ENCODE measurements at places on chromosomes 2 and 18.

GRCh38 chr2:75100801-75101151 is 98.5 kb downstream of the TACR1 start:
- no peak for DNase-seq

GRCh38 chr2:33448220-33448899 is 28.1 kb upstream of the RASGRP3 start:
- no peak for DNase-seq

DNA sequence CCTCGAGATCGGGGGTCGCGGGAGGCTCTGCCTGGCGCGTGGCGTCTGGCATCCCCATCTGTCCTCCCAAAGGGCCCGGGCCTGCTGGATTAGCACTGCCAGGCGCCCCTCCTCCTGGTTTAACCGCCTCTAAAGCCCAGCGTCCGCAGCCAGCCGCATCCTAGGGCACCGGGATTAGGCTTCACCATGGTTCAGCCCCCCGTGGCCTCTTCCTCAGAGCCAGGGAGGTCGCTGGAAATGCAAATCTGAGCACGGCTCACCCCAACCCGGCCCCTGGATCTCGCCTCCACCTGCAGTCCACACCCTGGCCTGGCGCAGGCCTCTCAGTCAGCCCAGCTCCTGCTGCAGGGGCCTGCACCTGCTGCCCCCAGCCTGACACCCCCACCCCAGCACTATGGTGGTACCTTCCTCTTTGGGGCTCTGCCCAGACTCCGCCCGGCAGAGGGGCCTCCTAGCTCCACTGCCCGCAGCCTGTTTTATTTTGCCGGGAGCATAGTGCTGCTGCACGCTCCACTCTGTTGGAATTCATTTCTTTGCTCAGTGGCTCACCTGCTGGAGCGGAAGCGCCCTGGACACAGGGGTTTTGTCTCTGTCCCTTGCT is 13.2 kb downstream of the PRELID3A start:
- peak; percentile 65 for DNase-seq

GRCh38 chr2:175463589-175464310 is 282.2 kb upstream of the ATP5MC3 start:
- DNase-seq: peak; percentile 43

DNA sequence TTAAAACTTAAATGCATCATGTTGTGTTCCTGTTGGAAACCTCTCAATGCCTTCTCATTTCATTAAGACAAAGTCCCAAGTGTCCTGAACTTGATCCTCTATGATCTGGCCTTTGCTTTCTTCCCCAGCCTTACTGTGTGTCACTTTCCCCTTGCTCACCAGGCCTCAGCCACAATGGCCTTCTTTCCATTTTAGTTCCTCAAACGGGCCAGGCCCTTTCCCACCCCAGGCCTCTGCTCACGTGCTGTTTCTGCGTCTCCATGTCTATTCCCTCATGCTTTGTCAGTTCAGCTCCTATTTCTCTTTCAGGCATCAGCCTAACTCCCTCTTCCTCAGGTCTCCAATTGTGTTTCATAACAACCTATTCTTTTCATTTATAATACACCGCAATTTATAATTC is 19.5 kb downstream of the CXCR4 start:
- no peak for DNase-seq

Data from femur (tissue), 1 donor.